ENCODE measurements at places on chromosomes 2 and 18.
A peak's percentile ranks its signal among the peaks of the same experiment; 100 is the strongest.

DNA sequence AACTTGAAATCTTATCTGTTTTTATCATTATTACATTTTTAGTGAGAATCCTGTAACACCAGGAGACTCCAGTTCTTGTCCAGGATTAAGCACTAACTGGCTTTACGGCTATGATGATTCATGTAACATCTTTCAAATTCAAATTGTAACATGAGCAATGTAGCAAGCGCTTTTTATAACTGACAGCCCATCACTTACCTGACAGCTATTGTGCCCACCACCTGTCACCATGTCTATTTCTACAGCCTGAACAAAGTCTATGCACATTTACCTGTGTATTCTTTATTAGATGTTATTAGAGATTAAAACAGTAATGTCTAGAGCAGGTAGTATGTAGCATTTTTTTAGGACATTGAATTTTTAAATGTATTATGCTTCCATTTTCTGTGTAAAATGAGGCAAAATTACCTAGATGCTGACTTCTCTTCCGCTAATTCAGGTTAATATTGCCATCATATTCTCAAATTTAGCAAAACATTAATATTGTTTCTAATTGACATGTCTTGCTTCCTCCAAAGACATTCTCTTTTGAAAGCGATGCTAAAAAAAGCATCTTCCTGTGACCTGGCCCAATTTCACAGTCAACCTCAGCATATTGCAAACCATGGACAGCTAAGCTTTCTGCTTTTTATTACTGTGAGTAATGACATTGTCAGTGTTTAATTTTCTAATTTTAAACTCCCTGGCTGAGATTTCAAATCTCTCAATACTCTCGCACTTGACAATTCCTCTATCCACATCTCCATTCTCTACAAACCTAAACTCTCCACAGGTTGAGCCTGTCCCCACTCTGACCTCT lies 37.8 kb downstream of the RIT2 start:
- DNase-seq, result no peak

DNA sequence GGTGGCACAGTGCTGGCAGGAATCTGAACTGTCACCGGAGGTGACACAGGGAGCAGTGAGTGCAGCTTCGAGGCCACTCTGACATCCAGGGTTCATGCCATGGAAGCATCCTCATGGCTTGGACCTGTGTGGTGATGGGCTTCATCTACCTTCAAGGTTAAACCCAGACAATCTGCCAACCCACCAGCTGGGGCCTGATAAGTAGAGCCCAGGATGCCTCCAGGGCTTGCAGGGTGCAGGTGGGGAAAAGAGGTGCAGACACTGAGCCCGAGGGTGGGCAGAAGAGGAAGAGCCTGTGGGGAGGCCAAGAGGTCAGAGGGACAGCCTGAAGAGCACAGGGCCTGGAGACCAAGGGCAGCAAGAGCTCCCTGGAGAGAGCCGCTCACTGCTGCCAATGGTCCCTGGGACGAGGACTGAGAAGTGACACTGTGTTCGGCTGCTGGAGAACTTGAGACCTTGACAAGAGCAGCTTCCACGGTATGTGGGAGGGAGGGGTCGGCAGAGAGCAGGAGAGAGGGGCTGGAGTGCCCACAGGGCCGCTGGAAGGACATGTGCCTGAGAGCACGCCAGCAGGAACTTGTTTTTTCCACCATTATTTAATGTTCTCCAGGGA lies 8.1 kb upstream of the HES6 start:
- DNase-seq, result no peak

DNA sequence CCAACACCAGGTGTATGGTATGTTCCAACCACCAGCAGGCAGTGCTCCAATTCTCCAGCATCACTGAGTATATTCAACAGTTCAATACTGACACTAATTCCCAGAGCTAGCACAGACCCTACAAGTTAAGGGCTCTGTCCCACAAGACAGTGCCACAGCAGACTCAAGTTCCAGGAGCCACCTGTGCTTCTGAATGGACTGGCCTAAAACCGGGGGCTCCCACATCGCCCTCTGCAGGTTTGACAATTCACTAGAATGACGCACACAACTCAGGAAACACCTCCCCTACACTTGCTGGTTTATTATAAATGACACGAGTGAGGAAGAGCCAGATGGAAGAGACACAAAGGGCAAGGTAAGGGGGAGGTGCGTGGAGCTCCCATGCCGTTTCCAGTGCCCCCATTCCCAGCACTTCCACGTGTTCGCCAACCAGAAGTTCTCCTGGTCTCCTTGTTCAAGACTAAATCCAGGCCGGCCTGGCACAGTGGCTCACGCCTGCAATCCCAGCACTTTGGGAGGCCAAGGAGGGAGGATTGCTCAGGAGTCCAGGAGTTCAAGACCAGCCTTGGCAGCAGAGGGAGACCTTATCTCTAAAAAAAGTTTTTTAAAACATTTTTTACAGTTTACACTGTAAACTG lies 12.2 kb upstream of the ATP6V1B1 start:
- no peak for DNase-seq

GRCh38 chr2:182359990-182360662 lies 66.7 kb downstream of the PDE1A start:
- DNase-seq, result no peak

GRCh38 chr2:102147935-102148334 lies 5.4 kb downstream of the IL1R1 start:
- DNase-seq, result no peak

DNA sequence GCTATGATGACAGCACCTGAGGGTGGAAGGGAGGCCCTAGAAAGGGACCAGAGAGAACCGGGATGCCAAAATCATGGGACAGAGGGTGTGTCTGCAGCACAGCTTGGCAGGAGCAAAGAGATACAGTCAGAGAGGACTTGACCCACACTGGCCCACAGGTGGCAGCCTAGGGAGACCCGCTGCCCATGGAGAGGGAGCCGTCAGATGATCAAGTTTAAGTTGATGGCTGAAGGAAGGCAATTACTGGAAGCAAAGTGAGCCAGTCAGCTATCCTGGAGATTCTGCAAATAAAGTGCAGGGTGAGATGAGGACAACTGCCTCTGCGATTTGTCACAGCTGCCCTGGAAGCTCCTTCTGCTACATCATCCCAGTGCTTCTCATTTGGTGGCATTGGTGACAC lies 74.0 kb downstream of the CMPK2 start:
- no peak for DNase-seq

GRCh38 chr2:31526946-31527732 lies 53.6 kb downstream of the SRD5A2 start:
- DNase-seq, result no peak

- DNase-seq, result peak; percentile 60
These were observed at the start of gene CFAP53 for GRCh38 chr18:50266248-50266704. CFAP53 (minus strand) TSS chr18:50266495; CDS start chr18:50266404, 91 bp downstream.

GRCh38 chr18:48657447-48658120 lies 118.8 kb downstream of the CTIF start:
- DNase-seq, result no peak

- DNase-seq, result peak; percentile 74
These were observed 1.2 kb downstream of the SP3 start for GRCh38 chr2:173963817-173964564.

DNA sequence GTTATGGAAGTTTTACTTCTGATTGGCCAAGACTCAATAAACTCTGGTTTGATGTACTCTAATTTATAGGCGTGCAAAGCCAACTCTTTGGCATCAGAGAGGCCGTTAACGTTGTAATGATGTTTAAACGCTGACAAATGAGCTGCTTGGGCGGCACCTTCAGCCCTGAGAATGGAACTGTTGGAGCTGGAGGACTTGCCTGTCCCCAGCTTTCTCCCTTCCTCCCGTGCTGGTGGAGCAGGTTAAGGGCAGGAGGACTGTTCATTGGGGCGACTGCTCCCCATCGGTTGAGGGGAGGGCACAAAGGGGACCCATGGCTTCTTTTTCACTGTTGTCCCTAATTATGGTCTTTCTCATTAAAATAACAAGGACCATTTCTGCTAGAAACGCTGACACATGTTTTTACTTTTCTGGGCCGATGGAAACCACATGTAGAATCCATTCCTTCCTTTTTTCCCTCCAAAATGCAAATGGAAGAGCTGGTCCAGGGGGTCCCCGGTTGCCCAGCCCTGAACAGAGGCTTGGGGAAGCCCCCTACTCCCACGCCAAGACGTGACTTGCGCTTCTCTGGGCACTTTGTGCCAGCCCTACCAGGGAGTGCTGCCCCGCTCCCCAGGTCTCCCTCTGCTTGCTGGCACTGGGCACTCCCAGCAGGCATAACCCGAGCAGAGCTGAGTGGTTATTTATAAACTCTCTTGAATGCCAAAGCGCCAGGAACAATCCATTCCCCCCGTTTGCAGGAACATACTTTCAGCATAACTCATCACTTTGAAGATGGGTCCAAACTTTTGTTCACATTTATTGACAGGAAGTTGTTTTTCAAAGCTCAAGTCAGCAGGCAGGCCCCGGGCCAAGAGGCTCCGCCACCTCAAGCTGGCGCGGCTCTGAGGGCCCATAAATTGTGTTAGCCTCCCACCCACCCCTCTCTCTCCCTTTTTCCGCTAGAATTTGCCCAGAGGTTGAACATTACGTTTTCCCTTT lies 170.1 kb downstream of the ASB1 start:
- DNase-seq, result peak; percentile 83

DNA sequence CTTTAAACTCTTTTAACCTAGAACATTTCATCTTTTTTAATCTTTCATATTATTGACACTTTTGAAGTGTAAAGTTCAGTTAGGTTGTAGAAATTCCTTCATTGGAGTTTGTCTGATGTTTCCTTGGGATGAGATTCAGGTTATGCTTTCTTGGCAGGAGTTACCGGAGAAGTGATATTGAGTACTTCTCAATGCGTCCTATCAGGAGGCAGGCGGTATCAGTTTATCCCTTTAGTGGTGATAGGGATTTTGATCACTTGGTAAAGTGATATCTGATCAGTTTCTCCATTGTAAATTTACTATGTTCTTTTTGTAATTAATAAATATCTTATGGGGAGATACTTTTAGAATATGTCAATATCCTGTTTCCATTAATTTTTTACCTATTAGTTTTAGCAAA lies 78.4 kb downstream of the DTNB start:
- no peak for DNase-seq

GRCh38 chr2:100988630-100989417 lies 13.3 kb upstream of the RPL31 start:
- DNase-seq, result no peak

DNA sequence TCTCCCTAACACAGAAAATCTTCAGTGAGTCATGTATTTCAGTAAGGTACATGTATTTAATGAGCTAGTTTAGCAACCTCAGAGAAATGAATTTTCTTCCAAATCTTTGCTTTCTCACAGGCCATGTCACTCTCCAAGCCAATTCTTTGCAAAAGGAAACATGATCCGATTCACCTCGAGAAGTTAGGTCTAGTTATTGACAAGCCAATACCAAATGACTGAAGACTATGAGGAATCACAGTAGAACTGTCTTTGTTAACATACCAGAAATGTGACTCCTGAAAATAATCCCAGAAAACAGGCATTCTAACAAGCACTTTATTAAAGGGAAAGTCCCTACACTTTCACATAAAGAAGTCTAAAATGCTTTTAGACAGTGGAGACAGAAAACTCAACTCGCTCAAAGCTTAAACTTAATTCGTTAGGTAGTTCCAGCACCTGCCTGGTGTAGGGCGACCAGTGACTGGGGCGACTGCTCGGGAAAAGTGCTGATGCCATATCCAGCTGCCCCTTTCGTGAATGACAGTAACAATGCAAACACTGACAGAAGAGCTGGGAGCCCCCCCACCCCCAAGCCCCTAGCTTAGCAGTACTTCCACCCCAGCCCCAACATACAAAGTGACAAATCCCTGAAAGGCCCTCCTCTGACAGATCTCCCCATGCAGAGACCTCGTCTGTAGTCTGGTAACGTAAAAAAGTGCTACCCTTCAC lies 1.8 kb downstream of the MEMO1 start:
- DNase-seq, result no peak

DNA sequence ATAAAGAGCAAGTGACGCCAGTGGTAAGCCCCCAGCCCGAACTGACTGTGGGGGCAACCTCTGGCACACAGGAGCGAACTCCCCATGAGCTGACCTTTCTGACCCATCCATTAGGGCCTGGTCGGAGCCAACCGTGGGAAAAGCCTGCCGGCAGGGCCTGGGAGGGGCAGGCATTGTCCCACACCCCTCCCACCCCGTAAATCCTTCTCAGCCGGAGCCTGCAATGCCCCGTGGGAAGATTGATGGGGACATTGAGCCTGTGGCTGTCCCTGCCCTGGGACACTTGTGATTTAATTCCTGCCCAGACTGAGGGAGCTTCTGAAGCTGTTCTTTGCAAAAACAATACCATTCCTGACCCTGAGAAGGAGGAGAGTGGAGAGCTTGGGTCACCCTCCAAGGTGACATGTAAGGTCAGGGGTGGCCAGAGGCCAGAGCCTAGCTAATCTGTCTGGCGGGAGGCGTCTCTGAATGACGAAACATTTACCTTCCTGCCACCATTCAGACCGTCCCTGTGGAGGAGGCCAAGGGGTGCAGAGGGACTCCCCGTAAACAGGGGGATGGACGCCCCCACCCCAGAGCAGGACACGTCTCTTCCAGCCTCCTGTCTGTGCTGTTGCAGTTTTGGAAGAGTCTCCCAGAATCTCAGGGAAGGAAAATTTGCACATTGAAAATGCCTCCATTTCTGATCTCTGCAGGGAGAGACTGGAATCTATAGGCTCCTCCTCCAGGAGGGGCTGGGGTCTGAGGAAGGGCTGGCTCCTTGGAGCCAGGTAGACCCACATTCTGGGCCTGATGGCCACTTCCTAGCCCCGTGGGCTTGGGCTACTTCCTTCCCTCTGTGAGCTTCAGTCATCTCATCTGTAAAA lies 51.2 kb upstream of the HS6ST1 start:
- no peak for DNase-seq

DNA sequence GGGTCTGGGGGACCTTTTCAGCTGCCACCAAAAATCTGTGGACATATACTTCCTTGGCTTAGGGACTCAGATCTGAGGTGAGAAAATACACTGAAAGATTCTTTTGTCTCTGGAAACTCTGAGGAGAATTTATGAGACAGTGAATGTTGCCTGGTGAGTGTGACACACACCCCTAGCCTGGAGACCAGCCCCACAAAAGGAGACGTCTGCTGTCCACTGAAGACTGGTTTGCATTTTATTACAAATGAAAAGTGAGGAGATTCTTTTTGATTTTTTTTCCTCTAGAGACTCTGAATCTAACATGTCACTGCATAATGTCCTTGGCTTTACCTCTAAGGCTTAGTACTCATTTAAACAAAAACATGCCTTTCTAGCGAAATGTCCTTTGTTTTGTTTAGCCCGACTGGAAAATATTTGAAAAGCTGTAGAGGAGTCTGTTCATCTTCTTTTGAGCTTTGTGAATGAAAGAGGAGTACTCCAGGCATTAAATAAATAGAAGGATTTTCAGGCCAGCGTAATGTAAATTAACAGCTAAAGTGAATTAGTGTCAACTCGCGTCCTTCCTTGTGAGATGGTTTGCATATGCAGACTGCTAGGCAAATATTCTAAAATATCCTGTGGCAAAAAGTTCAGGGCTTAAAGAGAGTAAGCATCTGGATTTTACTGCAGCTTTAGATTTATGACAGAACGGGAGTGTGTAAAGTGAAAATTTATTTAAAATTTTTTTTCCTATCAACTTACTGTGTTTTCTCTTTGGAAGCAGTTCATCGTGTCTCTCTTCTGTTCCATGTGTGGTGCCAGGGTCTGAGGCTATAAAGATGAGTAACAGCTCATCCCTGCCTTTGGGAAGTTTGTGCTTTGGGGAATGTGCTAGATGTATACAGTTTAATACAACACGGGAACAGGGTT lies 125.4 kb downstream of the VWA3B start:
- no peak for DNase-seq

- no peak for DNase-seq
These were observed 42.9 kb upstream of the REL start for GRCh38 chr2:60838481-60838880.

All from AG09319 (cell line).